Lower lobe of right lung (tissue), 2 donors: ENCODE measurements at places on chromosomes 3 and 15. TPM values are rescaled to one million over a fixed set of nuclear protein-coding genes. Genes with fewer than 3 reads are reported as not detected.

- H3K4me3 ChIP-seq: no peak overlapping the region
- H3K4me1 ChIP-seq: no peaks in the 10 kb centered on the region
- no peaks in the 10 kb centered on the region for H3K36me3 ChIP-seq
- H3K27ac ChIP-seq: no peak overlapping the region
- DNase-seq: no peak
These were observed 54.0 kb upstream of the GADL1 start for GRCh38 chr3:30948426-30948825.

DNA sequence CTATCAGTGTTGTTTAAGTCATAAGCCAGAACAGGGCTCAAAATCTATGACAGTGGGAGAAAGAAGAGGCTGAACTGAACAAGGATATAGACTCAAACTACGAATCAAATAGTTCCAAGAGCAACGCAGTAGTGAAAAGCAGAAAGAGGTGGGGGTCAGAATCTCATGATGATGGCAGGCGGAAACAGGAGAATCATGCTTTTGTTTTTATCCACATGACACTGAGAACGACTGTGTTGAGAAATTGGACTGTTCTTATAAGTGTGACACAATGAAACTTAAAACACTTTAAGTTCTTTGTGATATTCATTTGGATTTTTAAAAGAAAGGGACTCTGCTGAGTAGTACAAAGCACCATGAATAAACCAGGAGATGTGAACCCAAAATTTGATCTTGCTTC, 309.4 kb downstream of the ULK4 start:
- H3K4me3 ChIP-seq: no peak overlapping the region
- no peak for DNase-seq
- H3K4me1 ChIP-seq: no peaks in the 10 kb centered on the region
- no peaks in the 10 kb centered on the region for H3K27me3 ChIP-seq

DNA sequence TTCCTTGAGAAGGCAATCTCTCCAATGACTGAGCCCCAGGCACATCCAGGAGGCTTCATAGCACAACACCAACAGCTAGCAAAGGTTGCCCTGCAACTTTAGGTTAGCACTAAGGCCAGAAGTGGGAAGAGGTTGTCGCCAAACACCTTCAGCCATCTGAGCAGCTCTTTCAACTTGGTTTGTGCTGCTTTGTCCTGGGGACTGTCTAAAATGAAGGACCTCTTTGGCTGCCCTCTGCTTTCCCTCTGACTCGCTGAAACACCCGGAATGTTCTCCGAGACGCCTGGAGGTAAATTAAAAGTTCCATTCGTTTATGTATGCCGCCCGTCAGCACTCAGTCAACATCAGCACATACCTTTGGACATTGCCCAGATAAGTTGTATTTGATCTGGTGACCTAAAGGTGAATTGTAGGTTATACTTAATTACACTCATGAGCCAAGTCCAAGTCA, 121.2 kb upstream of the NR2F2 start:
- no peak overlapping the region for H3K4me3 ChIP-seq
- no peak overlapping the region for H3K27ac ChIP-seq
- H3K36me3 ChIP-seq: no peaks in the 10 kb centered on the region
- H3K4me1 ChIP-seq: no peaks in the 10 kb centered on the region
- no peaks in the 10 kb centered on the region for H3K27me3 ChIP-seq
- DNase-seq: no peak

- no peaks in the 10 kb centered on the region for H3K4me1 ChIP-seq
- H3K36me3 ChIP-seq: no peaks in the 10 kb centered on the region
- DNase-seq: no peak
- no peaks in the 10 kb centered on the region for H3K27me3 ChIP-seq
- H3K4me3 ChIP-seq: no peak overlapping the region
These were observed 174.4 kb upstream of the LINGO1 start for GRCh38 chr15:77807115-77807514.

- H3K27me3 ChIP-seq: no peaks in the 10 kb centered on the region
- no peak for DNase-seq
- H3K4me3 ChIP-seq: no peak overlapping the region
- no peaks in the 10 kb centered on the region for H3K36me3 ChIP-seq
- no peak overlapping the region for H3K27ac ChIP-seq
These were observed 72.6 kb upstream of the IL12A start for GRCh38 chr3:159916052-159916451.

GRCh38 chr3:197135212-197135611, 105.6 kb upstream of the MELTF start:
- H3K4me1 ChIP-seq: no peaks in the 10 kb centered on the region
- peaks cover 50% of the 10 kb centered on the region for H3K36me3 ChIP-seq
- no peak overlapping the region for H3K4me3 ChIP-seq
- no peak for DNase-seq
- no peaks in the 10 kb centered on the region for H3K27me3 ChIP-seq

GRCh38 chr15:62112616-62113593, 46.1 kb downstream of the C2CD4A start:
- H3K27me3 ChIP-seq: no peaks in the 10 kb centered on the region
- H3K36me3 ChIP-seq: no peaks in the 10 kb centered on the region
- no peak overlapping the region for H3K27ac ChIP-seq
- H3K4me3 ChIP-seq: no peak overlapping the region
- no peaks in the 10 kb centered on the region for H3K4me1 ChIP-seq
- DNase-seq: no peak

DNA sequence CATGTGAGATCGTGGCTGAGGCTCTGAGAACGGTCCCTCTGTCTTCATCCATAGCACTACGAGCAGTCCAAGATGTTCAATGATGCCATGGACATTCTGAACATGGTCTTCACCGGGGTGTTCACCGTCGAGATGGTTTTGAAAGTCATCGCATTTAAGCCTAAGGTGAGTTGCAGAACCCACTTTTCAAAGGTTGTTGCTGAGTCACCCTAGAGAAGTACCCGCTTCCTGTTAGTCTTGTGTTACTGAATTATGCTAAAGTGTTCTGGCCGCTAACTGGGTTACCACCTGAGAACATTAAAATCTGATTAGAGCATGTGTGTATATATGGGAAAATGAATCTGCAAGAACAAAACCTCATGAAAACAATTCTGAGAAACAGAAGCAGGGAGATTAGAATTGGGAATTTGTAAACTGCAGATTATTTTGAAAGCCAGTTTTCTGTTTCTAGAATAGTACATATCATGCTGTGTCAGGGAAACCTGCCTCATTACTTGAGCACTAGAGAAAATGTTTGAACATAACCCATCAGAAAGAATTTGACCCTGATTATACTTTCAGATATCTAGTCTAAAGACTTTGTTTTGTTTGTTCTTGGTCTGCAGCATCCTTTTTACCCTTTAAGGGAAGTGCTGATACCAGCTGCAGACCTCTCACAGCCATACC, 92.6 kb downstream of the CHDH start:
- H3K4me1 ChIP-seq: peaks cover 29% of the 10 kb centered on the region
- H3K4me3 ChIP-seq: no peak overlapping the region
- no peak for DNase-seq
- peak overlapping the region; percentile 51 for H3K27ac ChIP-seq

DNA sequence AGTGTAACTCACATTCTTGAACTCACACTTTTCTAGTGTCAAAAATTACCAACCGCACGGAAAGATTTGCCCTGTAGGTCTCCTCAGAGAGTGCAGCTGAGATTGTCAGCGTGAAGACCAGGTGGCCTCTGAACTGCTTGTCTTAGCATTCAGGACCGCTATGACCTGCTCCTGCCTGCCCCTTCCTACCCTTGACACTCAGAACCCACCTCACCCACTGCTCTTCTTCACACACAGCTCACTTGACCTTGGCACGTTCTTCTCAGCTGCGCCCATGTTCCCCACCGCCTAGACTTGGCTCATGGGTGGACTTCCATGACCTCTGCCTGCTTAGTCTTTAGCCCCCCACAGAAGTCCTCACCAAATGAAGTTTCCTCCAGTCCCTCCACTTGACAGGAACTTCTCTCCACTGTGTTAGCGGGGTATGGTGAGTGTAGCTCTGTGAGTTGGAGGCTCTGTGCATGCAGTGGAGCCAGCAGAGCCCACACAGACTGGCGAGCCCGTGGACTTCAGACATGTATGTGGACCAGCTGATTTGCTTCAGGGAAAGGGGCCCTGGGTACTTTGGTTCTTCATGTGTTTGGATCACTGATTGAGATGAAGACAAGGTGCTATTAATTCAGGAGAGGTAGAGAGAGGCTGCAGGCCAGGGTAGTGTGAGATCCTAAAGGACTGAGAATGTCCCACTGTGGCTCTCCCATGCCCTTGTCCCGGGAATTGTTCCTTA, 221.3 kb downstream of the OPA1 start:
- H3K36me3 ChIP-seq: no peaks in the 10 kb centered on the region
- H3K27me3 ChIP-seq: no peaks in the 10 kb centered on the region
- H3K4me1 ChIP-seq: no peaks in the 10 kb centered on the region
- no peak overlapping the region for H3K4me3 ChIP-seq
- H3K27ac ChIP-seq: no peak overlapping the region

- H3K27ac ChIP-seq: no peak overlapping the region
- H3K27me3 ChIP-seq: no peaks in the 10 kb centered on the region
- DNase-seq: no peak
- H3K4me3 ChIP-seq: no peak overlapping the region
These were observed 52.4 kb downstream of the VGLL3 start for GRCh38 chr3:86938416-86939105.

- no peaks in the 10 kb centered on the region for H3K4me1 ChIP-seq
- H3K27ac ChIP-seq: no peak overlapping the region
- no peak overlapping the region for H3K4me3 ChIP-seq
- H3K36me3 ChIP-seq: peaks cover 11% of the 10 kb centered on the region
- H3K27me3 ChIP-seq: no peaks in the 10 kb centered on the region
- no peak for DNase-seq
These were observed 49.0 kb downstream of the EHHADH start for GRCh38 chr3:185204894-185205293.

The TIGIT gene
- total RNA-seq: 1.7 TPM

The GLT8D1 gene
- total RNA-seq: 37.1 TPM

The SOX2 gene
- total RNA-seq: 4.0 TPM

The LACTB gene
- total RNA-seq: 34.7 TPM

The INAFM2 gene
- 33.8 TPM for total RNA-seq
